ENCODE measurements at places on chromosomes 2 and 18. TPM values are rescaled to one million over a fixed set of nuclear protein-coding genes. Genes with fewer than 3 reads are reported as not detected.

GRCh38 chr18:44777457-44778192, 96.9 kb downstream of the SETBP1 start:
- no peak for DNase-seq
- no peak overlapping the region for H3K4me3 ChIP-seq
- no peaks in the 10 kb centered on the region for H3K36me3 ChIP-seq
- no peaks in the 10 kb centered on the region for H3K27me3 ChIP-seq
- no peak overlapping the region for H3K27ac ChIP-seq
- H3K4me1 ChIP-seq, result no peaks in the 10 kb centered on the region

GRCh38 chr2:141766225-141766624, 364.6 kb downstream of the LRP1B start:
- no peak overlapping the region for H3K4me3 ChIP-seq
- no peak for DNase-seq
- no peaks in the 10 kb centered on the region for H3K27me3 ChIP-seq
- H3K4me1 ChIP-seq, result peaks cover 11% of the 10 kb centered on the region
- H3K27ac ChIP-seq, result no peak overlapping the region

DNA sequence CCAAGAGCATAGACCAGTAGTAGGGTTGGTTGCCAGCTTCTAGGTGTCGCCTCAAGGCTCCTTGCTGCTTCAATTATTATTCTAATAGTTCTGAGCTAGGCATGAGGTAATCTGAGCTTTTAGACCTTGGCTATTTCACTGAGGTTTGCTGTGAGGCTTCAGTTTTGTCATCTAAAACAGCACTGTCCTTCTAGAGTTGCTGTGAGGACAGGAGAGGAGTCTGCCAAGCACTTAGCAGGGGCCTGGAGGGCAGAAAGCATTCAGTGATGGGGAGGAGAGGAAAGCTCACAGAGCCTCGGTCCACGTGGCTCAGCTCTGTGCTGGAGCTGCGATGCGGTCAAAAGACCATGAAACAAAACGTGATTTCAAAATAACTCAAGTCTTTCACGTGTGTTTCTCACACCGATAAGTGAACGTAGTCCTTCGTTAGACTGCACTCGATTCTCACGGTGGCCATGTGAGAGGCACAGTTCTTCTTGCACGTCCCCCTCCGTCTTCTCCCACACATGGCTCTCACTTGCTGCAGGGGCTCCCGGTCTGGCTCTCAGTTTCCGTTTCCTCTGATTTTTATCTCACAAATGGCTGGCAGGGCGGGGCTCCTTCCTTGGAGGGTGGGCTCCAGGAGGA, 113.7 kb downstream of the B3GNT2 start:
- H3K4me1 ChIP-seq, result peaks cover 35% of the 10 kb centered on the region
- no peaks in the 10 kb centered on the region for H3K36me3 ChIP-seq
- DNase-seq, result no peak
- H3K27me3 ChIP-seq, result no peaks in the 10 kb centered on the region
- H3K27ac ChIP-seq, result no peak overlapping the region

DNA sequence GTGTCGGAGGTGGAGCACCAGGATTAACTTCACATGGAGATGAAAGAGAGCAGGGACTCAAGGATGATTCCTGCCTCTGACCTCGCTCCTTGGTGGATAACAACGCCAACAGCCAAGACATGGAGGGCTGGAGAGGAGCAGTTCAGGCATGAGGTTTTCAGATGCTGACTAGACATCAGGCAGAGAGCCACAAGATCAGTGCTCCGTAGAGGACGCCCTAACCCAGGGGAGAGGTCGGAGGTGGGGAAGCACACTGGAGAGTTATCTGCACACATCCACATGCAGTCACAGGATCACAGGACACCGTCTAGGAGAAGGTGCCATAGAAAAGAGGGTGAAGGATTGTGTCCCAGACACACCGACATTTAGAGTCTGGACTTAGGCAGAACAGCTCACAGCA, 344.3 kb downstream of the EIPR1 start:
- peaks cover 59% of the 10 kb centered on the region for H3K27me3 ChIP-seq
- no peaks in the 10 kb centered on the region for H3K4me1 ChIP-seq
- no peak for DNase-seq

GRCh38 chr2:65514555-65515195, 82.3 kb upstream of the SPRED2 start:
- H3K27ac ChIP-seq, result no peak overlapping the region
- H3K4me3 ChIP-seq, result no peak overlapping the region

- no peaks in the 10 kb centered on the region for H3K27me3 ChIP-seq
- no peaks in the 10 kb centered on the region for H3K36me3 ChIP-seq
- peaks cover 24% of the 10 kb centered on the region for H3K4me1 ChIP-seq
- DNase-seq, result no peak
- peak overlapping the region; percentile 89 for H3K4me3 ChIP-seq
Observed at GRCh38 chr2:69387770-69388481, 899 bp upstream of the GFPT1 start.

DNA sequence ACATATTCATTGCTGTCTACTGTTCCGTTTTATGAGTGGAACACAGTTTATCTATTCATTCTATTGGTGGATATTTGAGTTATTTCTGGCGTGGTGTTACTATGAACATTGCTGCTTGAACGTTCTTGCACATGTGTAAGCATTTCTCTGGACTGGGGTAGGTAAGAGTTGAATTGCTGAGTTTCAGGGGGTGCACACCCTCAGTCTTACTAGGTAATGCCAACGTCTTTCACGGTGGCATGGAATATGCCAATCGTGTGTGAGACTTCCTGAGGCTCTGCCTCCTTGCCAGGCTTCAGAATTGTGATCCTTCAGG, 56.4 kb upstream of the TXNDC2 start:
- H3K27me3 ChIP-seq, result no peaks in the 10 kb centered on the region
- no peak for DNase-seq
- no peak overlapping the region for H3K4me3 ChIP-seq
- peak overlapping the region; percentile 86 for H3K27ac ChIP-seq
- H3K36me3 ChIP-seq, result no peaks in the 10 kb centered on the region

GRCh38 chr2:212361174-212361756, 177.3 kb downstream of the ERBB4 start:
- no peaks in the 10 kb centered on the region for H3K27me3 ChIP-seq
- no peak overlapping the region for H3K4me3 ChIP-seq
- H3K27ac ChIP-seq, result no peak overlapping the region
- no peak for DNase-seq
- no peaks in the 10 kb centered on the region for H3K36me3 ChIP-seq

DNA sequence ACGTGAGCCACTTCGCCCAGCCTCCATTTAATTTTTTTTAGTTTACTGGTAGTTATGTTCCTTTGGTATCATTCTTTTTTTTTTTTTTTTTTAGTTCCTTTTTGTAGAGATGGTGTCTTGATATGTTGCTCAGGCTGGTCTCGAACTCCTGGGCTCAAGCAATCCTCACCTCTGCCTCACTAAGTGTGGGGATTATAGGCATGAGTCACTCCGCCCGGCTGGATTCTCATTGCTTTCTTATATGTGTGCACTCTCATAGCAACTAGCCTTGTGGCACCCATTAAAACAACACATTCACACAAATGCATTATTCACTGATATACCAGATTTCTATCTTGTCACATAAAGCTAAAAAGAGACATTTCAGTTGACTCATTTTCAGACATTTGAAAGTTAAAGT, 4.2 kb downstream of the TTC27 start:
- no peaks in the 10 kb centered on the region for H3K27me3 ChIP-seq
- H3K4me3 ChIP-seq, result peak overlapping the region; percentile 35
- H3K36me3 ChIP-seq, result peaks cover 37% of the 10 kb centered on the region
- DNase-seq, result peak; percentile 82
- peak overlapping the region; percentile 65 for H3K27ac ChIP-seq

GRCh38 chr2:45963816-45964215, 312.3 kb downstream of the PRKCE start:
- H3K4me1 ChIP-seq, result peaks cover 52% of the 10 kb centered on the region
- H3K27ac ChIP-seq, result peak overlapping the region; percentile 65

Gene PROM2
- 77.8 TPM for total RNA-seq

Gene CYTIP
- total RNA-seq, result 0.26 TPM

Gene PLCL1
- not detected for total RNA-seq

Gene C2orf69
- total RNA-seq, result 15.0 TPM
